Motor neuron (in vitro differentiated cells): ENCODE measurements at places on chromosomes 5 and 9.
A peak's percentile ranks its signal among the peaks of the same experiment; 100 is the strongest.

DNA sequence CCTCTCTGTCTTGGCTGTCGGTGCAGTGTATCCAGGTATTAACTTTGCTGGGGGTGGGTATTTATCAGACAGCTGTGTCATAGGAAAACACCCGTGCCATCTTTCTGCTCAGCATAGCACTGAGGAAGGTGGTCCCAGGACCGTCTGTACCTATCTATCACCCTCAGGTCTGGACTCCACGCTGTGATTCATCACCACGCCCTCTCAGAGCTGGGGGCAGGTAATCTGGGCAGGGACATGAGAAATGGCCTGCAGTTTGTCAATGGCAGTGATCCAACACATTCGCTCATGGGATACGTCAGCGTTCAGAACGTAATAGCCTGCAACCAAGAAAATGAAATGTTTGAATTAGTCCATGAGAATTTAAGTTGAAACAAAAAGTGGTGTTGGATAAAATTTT is 151.6 kb upstream of the MAP1B start:
- peak; percentile 26 for ATAC-seq

DNA sequence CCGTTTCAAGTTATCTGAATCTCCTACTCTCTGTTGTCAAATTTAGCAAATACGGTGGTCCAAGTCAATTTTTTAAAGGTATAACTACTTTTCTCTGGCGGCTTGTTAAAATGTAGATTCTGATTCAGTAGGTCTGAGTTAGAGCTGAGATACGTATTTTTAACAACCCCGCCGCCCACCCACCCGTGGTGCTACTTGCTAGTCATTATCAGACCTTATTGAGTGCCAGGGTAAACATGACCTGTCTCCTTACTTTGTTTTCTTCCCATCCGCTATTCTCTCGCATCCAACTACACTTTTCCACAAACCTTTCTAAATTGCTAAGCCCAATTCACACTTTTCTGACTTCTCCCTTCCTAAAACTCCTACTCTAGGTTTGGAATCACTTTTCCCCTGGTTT is 694 bp upstream of the PLAA start:
- no peak for ATAC-seq

DNA sequence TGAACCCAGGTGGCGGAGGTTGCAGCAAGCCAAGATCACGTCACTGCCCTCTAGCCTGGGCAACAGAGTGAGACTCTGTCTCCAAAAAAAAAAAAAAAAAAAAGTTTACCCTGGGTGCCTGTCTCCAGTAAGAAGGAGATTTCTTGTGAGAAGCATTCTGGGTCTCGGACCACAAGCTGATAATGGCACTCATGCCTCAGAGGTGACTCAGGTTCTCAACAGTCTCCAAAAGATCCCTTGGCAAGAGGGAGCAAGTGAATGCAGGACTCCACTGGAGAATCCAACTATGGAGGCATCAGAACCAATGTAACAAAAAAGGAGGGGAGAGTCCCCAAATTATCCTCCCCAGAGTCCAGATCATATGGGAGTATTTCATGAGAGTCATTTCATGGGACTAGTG is 106.0 kb upstream of the LRRTM2 start:
- no peak for ATAC-seq

- ATAC-seq, result peak; percentile 27
These were observed 36.8 kb upstream of the STARD4 start for GRCh38 chr5:111548992-111549649.

GRCh38 chr9:36891341-36891811 is 142.7 kb downstream of the PAX5 start:
- ATAC-seq, result peak; percentile 98

GRCh38 chr9:11023201-11023600 is 410.4 kb upstream of the PTPRD start:
- ATAC-seq, result no peak

GRCh38 chr5:91332267-91333045 is 50.7 kb downstream of the ARRDC3 start:
- ATAC-seq, result no peak

DNA sequence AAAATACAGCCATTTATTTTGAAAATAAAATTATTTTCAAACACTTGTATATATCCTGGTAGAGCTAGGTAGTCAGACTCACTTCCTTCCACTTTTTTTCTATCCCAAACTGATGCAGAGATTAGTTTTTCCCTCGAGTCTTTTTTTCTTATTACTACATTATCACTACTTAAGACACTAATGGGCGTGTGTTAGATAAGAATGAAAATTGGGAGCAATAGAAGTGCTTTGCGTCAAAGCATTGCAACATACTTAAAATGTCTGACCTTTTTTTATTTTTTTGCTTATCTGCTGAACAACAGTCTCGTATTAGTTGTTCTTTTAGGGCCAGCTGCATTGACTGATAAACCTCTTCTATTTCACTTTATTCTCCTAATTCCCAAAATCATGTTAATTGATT is 1278.7 kb downstream of the CDH12 start:
- ATAC-seq, result no peak

DNA sequence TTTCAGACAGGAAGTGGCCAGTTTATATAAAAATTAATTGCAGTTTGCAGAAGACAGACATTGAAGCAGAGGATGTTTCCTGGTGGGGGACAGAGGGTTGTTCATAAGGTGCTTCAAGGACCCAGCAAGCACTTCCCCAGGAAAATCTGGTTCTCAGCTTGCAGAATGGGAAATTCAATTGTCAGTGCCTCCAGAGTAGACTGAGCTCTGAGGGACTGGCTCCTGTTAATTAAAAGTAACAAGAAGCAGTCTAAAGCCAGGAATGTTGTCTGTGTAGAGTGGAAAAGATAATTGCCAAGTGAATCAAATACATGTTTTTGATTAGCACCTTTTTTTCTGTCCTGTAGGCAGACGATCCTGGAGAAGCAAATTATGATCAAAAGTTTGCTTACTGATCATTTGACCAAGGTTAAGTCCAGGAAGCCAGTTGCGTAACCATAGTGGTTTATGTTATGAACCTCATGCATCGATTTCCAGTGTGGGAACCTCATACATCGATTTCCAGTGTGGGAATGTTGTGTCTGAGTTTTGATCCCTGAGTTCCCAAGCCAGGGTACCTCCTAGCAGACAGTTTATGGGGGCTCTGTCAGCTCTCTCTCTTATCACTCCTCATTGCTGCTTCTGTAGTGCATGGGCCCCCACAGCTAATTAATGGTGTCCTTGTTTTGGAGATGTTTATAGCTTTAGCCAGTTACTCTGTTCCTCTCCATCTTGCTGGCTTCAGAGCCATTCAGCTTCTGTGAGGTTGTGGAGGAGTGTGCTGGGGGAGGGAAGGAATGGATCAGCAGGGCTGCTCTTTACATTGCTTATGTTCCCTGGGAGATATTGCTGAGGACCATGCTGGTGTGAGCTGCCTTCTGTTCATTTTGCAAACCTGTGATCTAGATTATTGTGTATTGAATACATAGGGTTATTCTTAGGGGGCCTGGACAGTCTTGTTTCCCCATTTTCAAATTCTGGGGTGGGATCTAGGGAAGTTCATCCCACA is 17.1 kb downstream of the MSANTD3 start:
- ATAC-seq, result no peak

DNA sequence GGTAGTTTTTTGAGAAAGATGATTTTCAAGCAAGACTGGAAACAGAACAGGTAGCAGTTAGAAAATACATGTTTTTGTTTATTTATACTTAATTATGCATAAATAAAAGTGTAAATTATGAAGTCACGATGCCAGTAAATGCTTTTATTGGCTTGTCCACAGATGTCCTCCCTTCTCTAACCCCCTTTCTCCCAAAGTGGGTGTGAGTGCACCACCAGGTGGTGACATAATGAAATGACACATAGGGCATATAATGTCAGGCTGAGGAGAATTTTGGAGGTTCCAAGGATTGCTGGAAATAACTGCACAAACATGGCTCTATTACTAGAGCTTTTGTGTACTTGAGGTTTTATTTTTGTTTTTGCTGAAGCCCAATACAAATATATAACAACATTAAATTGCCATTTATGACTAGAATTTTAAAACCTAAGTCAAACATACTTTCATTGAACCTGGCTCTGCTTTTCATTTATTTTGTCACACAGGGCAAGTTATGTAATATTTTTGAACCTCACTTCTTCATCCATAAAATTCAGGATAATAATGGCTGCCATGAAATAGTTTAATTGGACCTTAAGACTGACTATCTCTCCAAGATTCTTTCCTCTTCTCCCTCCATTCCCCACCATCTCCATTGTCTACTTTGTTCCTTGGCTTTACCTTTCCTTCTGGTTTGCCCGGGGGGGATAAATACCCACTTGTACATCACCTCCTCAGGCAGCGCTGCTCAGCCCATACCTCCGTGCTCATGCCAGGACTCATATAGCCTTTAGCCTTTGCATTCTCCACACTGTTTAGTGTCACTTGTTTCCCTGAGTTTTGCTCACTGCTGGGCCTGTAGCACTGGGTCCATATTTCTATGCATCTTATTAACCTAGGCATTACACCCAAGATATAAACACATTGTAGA is 168.8 kb downstream of the PDE4D start:
- ATAC-seq, result no peak

GRCh38 chr5:142048272-142048671 is 35.4 kb upstream of the GNPDA1 start:
- no peak for ATAC-seq

DNA sequence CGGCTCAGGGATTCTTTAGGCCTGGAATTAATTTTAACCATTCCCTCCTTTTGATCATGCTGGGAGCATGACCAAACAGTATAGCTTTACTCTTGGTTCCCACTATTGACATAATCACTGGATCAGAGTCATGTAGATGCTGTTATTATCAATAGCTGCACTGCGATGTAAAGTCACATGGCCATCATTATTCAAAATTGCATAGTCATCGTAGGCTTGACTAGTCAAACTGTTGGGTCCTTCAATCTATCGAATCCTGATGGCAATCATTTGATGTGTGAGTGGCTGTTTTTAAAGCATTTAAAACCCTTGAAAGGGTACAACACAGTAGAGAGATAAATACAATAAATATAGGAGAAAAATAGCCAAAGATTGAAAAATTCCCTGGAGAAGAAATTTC is 1194.1 kb downstream of the EFNA5 start:
- ATAC-seq, result no peak

DNA sequence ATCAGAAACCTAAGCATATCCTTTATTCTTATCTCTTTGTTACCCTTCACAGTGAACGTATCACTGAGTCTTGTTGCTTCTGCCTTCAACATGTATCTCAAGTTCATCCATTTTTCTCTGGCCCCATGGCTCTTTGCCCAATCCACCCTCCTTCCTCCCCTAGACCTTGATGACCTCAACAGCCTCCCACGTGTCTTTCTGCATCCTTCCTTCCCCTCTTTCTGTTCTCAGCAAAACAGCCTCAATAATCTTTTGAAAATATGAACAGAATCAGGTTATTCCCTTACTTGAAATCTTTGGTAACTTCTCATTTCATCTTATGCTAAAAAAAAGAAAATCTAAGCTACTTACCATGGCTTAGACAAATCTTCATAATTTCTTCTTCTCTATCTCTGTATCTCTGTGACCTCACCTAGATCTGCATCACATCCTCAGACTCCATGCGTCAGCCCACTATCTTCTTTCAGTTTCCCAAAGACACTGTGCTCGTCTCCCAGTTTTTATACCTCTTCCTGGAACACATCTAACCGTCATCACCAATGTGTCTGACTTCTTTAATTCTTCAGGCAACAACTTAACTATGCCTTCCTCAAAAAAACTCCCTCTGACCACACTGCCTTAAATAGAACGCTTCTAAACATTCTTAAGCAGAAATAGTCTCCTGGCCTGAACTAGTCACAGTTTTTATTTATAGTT is 208.0 kb downstream of the PARP8 start:
- ATAC-seq, result no peak

DNA sequence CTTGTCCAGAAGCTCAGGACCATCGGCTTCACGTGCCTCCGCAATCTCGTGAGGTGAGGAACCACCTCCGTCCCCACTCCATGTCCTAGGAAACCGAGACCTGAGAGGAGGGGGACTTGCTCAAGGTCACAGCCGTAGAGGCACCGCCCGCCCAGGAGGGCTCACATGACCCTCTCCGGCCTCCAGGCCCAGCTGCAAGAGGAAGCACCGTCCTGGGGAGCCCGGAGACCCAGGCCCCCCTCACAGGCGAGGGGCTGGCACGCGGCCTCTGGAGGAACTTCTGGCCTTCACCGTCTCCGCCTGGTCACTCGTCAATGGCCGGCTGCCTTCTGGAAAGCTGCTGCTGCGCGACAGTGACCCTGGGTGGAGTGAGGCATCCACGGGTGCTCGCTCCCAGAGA is 24.2 kb downstream of the FAM78A start:
- ATAC-seq, result no peak

- ATAC-seq, result no peak
These were observed 141.6 kb downstream of the OLFM1 start for GRCh38 chr9:135228983-135229625.

- ATAC-seq, result no peak
These were observed 158.5 kb upstream of the CLINT1 start for GRCh38 chr5:158017469-158017868.

DNA sequence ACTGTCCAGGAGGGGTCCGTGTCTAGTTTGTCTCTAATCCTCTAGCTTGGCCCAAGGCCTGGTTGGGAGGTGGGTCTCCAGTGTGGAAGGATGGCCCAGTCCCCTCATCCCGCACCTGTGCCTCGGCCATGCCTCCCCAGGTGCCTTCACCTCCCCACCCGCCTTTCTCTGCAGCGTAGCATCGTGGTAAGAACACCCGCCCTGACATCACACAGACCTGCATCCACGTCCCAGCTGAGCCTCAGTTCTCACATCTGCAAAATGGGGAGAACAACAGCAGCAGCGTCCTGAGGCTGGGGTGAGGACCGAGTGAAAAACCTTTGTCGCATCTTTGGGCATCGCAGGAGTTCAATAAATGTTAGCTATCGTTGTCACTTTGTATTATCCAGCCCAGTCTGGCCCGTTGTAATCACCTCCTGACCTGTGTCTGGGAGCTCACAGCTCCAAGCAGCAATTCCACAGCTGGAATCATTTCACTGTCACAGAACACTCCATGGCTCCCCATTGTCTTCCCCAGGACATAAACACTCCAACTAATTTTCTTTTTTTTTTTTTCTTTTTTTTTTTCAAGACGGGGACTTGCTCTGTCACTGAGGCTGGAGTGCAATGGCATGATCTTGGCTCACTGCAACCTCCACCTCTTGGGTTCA is 181.2 kb upstream of the IER5L start:
- no peak for ATAC-seq

GRCh38 chr5:137058089-137058488 is 441.0 kb downstream of the SPOCK1 start:
- no peak for ATAC-seq

DNA sequence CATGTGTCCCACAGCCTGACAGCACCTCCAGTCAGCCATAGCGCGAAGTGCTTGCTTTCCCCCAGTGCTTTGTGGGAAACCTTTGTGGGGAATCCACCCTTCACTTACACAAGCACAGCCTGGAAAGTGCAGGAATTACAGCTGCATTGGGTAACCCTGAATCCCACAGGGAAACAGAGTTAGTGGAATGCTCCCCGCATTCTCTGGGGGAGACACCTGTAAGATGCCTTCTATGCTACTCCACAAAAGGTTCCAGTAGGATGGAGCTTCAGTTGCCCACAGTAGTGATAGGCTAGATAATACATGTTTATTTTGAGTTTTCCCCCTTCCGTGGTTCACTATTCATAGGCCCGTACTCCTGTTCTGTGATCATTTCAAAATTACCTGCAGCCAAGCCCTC is 60.3 kb downstream of the TLE4 start:
- no peak for ATAC-seq

GRCh38 chr9:131520503-131520902 is 10.6 kb downstream of the UCK1 start:
- ATAC-seq, result no peak

GRCh38 chr5:137481596-137481995 is 17.5 kb downstream of the SPOCK1 start:
- ATAC-seq, result no peak

GRCh38 chr5:65654713-65655112 is 29.9 kb downstream of the SHLD3 start:
- ATAC-seq, result no peak
